ENCODE measurements at places on chromosomes 1 and 21.

DNA sequence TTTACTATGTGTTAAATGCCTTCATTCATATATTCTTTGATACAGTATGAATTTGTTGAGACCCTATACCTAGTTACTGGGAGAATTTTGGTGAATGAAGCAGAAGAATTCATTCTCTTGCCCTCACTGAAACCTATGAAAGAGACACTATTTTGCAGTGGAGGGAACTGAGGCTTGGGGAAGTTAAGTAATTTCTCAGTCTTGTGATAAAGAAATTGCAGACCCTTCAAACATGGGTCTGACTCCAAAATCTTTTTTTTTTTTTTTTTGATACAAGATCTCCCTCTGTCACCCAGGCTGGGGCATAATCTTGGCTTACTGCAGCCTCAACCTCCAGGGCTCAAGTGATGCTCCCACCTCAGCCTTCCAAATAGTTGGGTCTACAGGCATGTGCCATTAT lies 132.1 kb downstream of the DNM3 start:
- DNase-seq, result no peak

GRCh38 chr1:237809099-237809498 lies 81.6 kb downstream of the ZP4 start:
- no peak for DNase-seq

DNA sequence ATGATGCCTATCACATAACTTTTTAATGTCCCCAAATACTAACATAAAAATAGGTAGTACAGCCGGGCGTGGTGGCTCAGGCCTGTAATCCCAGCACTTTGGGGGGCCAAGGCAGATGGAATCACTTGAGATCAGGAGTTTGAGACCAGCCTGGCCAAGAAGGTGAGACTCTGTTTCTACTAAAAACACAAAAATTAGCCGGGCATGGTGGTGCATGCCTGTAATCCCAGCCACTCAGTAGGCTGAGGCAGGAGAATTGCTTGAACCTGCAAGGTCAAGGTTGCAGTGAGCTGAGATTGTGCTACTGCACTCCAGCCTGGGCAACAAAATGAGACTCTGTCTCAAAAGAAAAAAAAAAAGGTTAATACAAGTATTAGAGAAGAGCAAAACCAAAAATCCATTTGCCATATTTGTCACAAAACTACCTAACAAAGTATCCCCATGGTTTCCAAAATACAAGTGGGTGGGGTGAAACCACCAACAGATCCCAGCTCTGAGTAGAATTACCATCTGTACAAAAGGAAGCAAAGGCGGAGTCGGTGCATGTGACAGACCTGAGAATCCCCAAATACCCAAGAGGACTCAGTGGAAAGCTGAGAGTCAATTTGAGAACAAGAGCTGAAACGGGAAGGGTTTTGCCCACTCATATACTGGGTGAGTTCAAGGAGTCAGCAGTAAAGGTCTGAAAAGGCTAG lies 113.2 kb downstream of the TOMM20 start:
- no peak for DNase-seq

DNA sequence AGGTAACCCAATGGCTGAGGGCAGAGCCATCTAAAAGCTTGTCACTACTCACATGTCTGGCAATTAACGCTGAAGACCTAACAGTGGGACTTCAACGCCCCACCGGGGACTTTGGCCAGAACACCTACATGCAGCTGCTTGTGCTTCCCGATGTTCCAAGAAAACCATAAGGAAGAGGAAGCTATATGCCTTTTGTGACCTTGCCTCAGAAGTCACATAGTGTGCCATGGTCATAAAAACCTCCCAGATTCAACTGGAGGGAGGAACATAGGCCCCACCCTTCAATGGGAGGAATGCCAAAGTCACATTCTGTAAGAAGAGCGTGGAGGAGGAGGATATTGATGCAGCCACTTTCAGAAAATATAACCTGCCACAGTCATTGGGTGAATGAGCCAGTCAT lies 147.8 kb upstream of the MAGI3 start:
- DNase-seq, result no peak

DNA sequence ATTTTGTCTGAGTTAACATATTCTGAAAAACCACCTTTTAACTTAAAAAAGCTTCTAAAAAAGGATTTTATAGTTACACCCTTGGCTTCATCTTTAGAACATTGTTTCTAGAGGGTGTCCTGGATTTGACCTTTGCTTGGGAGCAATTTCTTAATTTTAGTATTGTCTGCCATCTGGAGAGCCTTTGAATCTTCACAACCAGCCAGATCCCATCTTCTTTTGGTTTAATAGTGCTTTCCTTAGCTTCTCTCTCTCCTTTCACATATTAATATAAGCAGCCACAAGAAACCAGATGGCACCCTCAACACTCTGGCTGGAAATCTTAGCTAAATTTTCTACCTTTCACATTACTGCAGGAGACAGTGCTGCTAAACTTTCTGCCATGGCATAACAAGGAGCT lies 76.5 kb upstream of the TSPAN2 start:
- no peak for DNase-seq

- DNase-seq, result no peak
Measured at GRCh38 chr1:228964178-228965089, 229.2 kb downstream of the RHOU start.

DNA sequence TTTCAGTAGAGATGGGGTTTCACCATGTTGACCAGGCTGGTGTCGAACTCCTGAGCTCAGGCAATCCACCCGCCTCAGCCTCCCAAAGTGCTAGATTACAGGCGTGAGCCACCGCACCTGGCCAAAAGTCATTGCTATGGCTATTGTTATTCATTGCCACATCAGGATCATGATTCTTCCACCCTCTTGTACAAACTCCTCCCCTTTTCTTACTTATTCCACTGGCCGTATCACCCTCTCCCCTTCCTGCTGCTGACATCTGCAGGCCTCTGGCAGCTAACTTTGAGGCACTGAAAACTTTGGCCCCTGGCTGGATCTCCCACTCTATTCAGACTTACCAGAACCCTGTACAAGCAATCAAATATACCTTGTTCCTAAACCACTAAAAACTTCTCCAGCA lies 10.9 kb downstream of the TMEM53 start:
- no peak for DNase-seq

- no peak for DNase-seq
Measured at GRCh38 chr1:9505143-9505542, 34.1 kb upstream of the SLC25A33 start.

DNA sequence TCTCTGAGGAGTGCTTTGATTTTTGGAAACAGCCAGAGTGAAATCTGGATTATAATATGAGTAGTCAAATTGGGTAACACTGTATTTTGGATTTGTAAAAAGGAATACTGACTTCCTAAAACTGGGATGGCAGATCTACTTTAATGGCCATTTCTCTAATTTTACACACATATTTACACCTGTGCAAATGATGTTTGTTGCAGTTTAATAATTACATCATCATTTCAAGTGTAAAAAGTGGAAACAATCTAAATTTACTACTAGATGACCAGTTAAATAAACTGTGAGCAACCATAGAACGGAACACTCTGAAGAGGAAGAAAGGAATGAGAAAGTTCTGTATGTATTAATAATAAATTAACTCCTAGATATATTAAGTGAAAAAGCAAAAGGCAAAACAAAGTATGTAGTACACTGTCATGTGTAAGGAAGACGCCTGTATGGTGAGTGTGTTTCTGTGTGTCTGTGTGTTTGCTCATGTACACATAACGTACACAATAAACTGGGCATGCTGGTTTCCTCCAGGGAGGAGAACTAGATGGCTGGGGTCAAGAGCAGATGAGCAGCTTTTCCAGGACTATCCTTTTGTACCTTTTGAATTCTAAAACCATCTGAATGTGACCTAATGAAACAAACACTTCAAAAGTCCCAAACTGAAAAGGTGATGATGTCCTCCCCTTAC lies 2.9 kb upstream of the RHEX start:
- no peak for DNase-seq

DNA sequence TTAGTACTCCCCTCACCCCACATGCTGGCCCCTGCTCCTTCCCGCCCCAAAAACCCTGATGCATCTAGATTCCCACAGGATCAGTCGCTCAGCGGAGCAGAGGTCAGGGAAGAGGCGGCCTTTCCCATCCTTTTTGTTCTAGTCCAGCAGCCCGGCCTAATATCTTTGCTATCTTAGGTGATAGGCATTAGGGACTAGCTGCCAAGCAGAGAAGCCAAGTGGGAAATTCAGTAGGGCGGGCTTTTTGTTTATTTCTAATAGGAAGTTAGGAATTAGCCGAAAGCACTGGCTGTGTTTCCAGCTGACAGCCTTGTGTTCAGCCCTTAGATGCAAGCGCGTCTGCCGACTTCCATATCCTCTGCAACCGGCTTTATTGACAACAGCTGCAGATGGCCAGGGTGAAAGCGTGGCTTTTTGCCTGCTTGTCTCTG lies 59.0 kb upstream of the BCAR3 start:
- no peak for DNase-seq

DNA sequence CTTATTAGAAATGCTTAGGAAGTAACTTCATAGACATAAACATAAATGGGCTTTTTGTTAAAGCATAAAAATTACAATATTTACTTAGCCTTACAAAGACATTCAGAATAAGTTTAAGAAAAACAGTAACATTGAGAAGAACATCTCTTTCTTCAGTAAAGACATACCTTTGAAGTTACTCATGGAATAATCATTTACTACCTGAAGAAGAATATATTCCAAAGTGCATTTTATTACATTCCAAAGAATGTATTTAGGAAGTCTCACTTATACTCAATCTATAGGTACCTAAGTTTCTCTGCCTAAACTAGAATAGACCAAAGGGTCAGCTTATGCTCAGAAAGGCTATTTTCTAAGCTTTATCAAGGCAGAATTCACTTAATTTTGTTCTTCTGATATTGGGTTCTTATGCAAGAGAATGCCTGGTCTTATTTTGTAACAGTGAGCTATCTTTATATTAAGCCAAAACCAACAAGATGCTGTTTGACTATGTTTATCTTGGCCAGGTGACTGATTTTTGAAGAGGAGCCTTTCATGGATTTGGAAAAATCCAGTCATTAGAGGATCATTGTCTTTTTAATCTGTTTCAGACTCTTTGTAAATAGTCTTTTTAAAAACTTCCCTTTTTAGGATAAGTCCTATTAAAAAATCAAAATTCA lies 110.1 kb downstream of the OLFML2B start:
- no peak for DNase-seq

GRCh38 chr1:157407917-157408525 lies 144.3 kb downstream of the FCRL5 start:
- no peak for DNase-seq

- no peak for DNase-seq
Measured at GRCh38 chr1:25055324-25055780, 125.3 kb upstream of the RUNX3 start.

DNA sequence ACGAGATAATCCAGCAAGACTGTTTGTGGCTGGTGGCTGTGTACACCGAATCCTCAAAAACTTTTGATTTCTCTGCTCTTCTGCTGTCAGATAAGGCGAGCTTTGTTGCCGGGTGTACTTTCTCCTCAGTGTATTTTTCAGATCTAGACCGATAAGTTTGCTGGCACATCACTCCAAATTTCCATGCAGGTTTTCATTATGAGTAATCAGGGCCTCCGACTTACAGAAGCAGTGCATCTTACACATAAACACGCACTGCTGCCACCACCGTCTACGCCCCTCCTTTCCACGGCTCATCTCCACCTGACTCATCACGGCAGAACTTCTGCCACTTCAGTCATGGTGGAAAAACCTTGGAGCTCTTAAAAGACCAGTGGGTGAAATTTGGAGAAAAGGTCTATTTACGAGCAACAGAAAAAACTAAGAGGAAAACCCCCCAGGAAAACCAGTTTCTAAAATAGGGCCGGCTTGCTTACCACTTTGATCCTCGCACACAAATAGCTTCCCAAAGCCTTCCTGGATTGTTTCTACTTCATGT lies 7.7 kb downstream of the ZBTB21 start:
- DNase-seq, result peak; percentile 52

GRCh38 chr1:188355082-188355481 lies 1526.3 kb downstream of the PLA2G4A start:
- no peak for DNase-seq

DNA sequence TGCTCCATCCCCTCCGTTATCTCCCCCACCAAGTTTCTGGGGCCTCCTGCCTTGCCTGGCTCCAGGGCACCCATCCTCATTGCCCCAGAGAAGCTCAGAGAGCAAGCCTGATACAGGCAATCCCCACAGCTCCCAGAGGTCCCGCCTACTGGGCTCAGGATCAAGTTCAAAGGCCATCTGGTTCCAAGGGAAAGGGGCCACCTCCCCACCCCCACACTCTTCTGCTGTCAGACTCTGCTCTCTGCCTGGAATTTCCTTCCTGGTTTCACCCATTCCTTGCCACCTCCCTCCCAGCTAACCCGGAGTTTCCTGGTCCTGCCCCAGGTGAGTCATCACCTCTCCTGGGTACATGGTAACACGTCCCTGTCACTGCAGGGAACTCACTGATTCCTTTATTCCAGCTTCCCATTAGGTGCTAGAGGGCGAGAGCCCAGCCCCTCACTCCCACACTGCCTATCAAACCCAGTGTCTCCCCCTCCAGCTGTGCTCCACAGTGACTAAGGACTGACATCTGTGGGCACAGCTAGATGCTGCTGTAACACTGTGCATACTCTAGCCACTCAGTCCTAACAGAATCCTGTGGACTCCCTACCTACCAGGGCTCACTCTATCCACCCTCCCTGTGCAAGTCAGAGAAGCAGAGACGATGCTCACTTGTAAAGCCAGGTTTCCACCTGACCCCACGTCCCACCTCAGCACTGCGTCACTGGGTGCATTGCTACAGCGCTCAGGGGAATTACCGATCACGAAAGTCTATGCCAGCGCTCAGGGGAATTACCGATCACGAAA lies 21.8 kb downstream of the RSPH1 start:
- DNase-seq, result no peak

DNA sequence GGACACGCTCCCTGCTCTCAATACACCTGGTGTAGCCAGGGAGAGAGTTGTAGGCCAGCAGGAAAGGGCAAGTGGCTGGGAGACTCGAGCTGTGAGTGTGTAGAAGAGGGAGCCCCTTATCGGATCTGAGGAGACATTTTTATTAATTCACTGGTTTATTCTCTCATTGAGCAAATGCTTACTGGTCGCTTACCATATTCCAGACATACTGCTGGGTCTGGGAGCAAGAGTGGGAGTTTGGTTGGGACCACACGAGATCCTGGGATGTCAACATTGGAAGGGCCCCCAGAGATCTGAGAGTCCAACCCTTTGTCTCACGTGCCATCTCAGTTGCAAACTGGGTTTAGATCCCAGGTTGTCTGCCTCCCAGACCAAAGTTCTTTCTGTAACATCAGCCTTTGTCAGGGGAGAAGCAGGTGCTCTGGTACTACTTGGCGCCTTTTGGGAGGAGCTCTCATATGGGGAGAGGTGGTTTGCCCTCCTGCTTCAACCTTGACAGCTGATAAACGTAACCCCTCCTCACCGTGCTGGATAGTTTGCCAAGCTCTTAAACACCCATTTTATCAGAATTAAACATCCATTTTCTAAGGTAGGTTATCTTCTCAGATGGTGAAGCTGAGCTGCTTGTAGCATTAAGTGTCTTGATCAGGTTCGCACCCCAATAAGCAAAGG lies 742 bp downstream of the TMEM222 start:
- no peak for DNase-seq
